Stimulated activated CD8-positive, alpha-beta memory T cell treated with anti-CD3 and anti-CD28 coated beads, Interleukin-2, amount 100 ng/mL, for 1 hour (primary cell): ENCODE measurements at places on chromosomes 5 and 9.

DNA sequence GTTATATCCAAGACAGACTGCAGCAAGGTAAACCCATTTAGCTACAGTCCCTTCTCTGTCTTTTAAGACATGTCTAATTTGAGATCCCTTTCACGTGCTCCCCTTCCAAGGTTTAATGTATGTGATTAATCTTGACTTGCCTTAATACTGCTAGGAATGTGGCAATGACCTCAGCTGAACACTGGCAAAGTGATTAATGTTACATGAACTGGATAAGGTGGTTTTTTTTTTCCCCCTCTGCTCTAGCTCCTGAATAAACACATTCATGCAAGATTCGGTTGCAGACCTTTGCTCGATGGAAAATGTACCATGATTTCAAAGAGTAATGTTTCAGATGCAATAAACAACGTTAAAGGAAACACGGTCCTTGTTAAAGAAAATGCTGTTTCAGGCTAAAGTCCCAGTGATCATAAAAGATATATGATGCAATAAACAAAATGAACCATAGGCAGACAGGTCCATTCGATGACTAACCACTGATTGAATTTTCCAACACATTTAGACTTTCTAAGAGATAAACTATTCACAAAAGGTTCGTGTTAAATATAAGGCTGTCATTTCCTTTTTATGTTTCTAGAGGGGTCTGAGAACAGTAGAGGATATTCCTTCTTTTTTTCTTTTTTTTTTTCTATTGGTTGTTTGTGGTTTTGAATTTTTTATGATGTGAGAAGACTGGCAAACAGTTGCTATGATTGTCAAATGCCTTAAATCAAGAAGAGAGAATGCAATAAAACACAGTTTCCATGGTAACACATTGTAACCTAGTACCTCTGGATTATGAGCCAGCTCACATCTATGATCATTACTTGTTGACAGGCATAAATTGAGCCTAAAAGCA, 44.7 kb upstream of the ZNF608 start:
- no peak for DNase-seq

- no peak for DNase-seq
These were observed 224.2 kb downstream of the NPR3 start for GRCh38 chr5:32935283-32935682.

- no peak for DNase-seq
These were observed 51.7 kb downstream of the LPAR1 start for GRCh38 chr9:110986529-110986928.

- DNase-seq, result no peak
These were observed 8.4 kb downstream of the IRX2 start for GRCh38 chr5:2742921-2743679.

GRCh38 chr5:128637031-128637430, 99.0 kb upstream of the FBN2 start:
- no peak for DNase-seq

DNA sequence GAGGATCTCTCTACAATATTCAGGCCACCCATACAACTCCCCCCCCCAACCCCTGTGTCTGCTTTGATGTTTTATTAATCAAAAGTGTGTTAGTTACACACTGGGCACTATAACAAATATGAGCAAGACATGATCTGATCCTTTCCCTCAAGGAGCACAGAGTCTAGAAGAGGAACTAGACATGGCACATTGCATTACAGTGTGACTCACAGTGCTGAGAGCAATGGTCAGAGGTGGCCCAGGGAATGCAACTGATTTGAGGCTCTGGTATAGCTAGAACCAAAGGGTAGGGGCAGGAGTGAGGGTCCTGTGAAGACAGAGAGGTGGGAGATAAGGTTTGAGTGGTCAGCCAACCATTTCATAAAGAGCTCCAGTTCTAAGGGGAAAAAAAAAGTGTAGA, 539.2 kb downstream of the ACTL7B start:
- no peak for DNase-seq

GRCh38 chr9:127213859-127214258, 50.7 kb upstream of the GARNL3 start:
- no peak for DNase-seq

- no peak for DNase-seq
These were observed 287.1 kb downstream of the TENT4A start for GRCh38 chr5:7000310-7000709.

DNA sequence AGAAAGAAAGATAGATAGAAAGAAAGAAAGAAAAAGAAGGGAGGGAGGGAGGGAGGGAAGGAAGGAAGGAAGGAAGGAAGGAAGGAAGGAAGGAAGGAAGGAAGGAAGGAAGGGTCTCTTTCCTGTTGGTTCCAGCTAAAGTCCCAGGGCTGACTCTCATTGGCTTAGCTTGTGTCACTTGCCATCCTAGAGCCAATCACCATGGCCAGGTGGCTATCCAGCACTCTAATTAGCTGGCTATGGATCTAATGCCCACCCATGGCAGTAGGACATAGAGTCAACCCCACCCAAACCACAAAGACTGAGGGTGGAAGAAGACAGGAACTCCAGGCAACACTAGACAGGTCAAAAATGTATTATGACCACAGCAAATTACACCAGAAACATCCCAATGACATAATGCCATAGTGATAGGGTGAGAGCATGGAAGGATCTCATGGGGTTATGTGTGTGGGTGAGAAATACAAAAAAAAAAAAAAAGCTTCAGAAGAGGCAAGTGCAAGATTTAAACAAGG, 10.8 kb upstream of the CPLX2 start:
- no peak for DNase-seq

- no peak for DNase-seq
These were observed 416 bp upstream of the SNX18 start for GRCh38 chr5:54517174-54517511.

DNA sequence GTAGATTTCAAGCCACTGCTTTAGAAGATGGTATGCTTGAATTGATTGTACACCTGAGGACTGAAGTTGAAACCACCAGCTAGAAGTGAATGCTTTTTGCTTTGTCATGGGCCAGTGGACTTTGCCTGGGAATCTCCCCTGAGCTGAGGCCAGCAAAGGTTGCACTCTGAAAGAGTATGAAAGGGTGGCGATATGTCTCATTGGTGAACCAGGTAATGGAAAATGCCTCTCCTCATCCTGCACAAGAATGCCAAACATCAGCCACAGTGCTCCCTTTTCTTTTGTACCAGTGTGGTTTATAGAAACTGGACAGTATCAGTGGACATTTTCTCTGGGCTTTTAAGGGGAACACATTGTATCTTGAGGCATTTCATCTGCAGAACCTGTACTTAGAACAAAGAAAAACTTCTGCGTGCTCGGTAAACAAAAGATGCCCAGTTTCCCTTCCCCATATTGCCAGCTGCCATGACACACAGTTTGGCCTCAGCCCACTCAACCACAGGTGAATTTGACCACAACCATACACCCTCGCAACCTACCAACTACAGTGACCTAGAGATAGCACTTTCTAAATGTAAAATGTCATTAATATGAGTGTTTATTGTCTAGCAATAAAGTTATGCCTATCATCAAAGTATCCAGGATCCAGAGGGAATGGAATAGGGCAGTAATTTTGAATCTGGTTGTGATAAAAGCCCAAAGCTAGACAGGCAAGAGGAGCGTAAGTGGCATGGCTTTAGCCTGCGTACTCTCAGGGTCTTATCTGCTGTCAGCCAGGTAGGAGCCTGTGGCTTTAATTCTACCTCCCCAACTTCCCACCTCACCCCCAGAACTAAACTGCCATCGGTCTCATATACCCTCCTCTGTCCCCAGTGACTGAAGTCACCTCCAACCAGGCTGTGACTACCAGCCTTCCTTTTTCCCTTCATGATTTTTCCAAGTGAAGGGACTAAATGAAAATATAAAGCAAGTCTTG, 79.5 kb upstream of the LHFPL2 start:
- no peak for DNase-seq

- no peak for DNase-seq
These were observed 2.5 kb downstream of the IRX2 start for GRCh38 chr5:2748861-2749513.

GRCh38 chr5:69364850-69365249, 4.5 kb downstream of the AK6 start:
- DNase-seq, result no peak

DNA sequence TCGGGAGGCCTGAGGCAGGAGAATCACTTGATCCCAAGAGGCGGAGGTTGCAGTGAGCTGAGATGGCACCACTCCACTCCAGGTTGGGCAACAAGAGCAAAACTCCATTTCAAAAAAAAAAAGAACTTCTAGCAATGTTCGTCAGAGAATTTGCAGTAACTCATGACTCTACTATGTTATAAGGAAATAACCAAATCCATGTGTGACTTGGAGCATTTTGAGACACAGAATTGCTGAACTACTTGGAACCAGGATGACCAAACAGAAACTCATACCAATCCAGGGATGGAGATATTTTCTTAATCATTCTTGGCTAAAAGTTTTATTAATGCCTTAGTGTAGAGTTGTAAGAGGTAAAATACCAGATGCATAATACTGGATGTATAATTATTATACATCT, 99.9 kb upstream of the BNC2 start:
- no peak for DNase-seq

GRCh38 chr5:94389515-94389899, 228.9 kb downstream of the KIAA0825 start:
- DNase-seq, result no peak

GRCh38 chr5:100900142-100900795, 2.8 kb downstream of the ST8SIA4 start:
- no peak for DNase-seq

- DNase-seq, result no peak
These were observed 16.6 kb downstream of the SPTLC1 start for GRCh38 chr9:92098638-92099037.

DNA sequence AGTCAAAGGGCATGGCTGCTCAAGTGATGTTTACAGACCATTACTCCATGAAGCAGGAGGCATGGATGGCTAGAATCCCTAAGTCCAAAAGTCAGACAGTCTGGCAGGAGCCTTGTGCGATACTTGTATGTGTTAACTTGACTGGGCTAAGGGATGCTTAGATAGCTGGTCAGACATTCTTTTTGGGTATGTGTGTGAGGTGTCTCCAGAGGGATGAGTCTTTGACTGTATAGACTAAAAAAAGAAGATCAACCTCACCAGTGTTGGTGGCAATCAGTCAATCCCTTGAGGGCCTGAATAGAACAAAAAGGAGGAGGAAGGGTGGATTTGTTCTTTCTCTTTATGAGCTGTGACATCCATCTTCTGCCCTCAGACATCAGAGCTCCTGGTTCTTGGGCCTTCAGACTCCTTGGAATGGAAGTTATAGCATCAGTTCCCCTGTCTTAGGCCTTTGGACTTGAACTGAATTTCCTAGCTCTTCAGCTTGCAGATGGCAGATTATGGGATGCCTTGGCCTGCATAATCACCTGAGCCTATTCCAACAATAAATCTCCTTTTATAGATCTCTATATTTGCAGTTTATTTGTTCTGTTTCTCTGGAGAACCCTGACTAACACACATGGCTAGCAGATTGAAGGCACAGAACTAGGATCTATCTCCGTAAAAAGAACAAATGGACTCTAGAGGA, 9.7 kb upstream of the HSPB3 start:
- no peak for DNase-seq

GRCh38 chr5:19406576-19407365, 581.2 kb downstream of the CDH18 start:
- no peak for DNase-seq

GRCh38 chr5:41112486-41113455, 41.6 kb upstream of the MROH2B start:
- no peak for DNase-seq

- no peak for DNase-seq
These were observed 28.1 kb upstream of the GSN start for GRCh38 chr9:121239851-121240250.

DNA sequence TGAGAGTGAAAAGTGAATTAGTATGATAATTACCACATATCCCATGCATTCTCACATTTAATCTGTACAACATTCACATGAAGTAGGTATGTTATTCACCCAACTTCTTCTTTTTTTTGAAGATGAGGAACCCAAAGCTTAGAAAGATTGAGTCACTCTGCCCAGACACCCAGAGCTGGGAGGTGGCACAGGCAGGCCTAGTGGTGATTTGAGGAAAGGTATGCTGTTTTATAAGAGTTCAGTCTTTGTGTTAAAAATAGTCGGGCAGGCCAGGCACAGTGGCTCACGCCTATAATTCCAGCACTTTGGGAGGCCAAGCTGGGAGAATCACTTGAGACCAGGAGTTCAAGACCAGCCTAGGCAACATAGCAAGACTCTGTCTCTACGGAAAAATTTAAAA, 285.3 kb downstream of the NR3C1 start:
- no peak for DNase-seq

DNA sequence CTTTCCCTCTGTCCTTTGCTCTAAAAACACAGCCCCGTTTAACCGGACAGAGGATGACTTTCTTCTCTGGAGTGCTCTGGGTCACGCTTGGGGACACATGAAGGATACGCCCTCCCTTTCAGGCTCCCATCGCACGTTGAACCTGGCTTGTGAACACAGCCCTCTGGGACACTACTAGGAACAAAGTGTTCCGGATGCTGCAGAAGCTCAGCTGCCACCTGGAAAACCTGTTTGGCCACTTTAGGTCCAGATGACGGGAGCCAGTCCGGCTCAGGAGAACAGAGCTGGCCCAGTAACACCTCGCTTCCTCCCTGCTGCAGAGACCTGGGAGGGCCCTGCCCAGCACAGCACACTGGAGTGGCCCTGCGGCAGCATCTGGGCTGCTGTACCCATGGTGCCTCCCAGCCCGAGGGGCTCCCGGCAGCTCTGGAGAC, 60.1 kb downstream of the GADD45G start:
- DNase-seq, result no peak
